ENCODE measurements at places on chromosomes 2 and 18.

DNA sequence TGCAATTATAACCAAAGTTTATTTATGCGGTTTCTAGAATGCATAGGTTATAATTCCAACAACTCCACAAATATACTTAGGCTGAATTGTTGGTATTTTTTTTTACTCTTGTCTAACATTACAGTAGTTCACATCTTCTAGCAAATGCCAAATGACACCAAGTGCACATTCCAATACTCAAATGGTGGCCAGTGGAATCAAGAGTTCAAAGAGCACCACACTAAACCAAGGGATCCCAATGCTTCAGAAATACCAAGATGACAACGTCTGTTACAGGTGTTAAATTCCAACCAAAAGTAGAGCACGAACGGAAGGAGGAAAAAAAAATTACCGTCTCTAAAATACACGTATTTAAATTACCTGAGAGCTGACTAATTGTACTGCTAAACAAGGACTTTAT is 136.2 kb downstream of the TMEM247 start:
- no peak for DNase-seq

DNA sequence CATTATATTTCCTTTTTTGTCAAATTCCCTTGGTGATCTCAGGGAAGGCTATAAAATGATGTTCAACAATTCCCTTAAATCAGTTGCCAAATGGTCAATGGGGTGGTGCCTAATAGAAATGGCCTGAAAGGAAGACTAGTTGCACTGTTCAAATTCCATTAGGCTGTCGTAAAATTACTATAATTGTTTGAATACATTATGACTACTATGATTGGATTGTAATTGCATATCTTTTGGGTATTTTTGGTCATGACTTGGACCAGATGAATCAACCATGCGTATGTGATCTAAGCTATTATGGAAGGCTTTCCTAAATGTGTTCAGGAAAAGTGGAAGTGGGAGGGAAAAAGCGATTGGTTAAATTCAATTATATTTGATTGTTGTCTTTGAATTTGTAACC is 41.3 kb upstream of the KCNE4 start:
- DNase-seq, result no peak

GRCh38 chr18:58128381-58129374 is 84.7 kb downstream of the NEDD4L start:
- no peak for DNase-seq

- DNase-seq, result no peak
These were observed 14.1 kb downstream of the BBS5 start for GRCh38 chr2:169493360-169493759.

- DNase-seq, result no peak
These were observed 168.5 kb upstream of the LRRTM1 start for GRCh38 chr2:80473069-80473468.

DNA sequence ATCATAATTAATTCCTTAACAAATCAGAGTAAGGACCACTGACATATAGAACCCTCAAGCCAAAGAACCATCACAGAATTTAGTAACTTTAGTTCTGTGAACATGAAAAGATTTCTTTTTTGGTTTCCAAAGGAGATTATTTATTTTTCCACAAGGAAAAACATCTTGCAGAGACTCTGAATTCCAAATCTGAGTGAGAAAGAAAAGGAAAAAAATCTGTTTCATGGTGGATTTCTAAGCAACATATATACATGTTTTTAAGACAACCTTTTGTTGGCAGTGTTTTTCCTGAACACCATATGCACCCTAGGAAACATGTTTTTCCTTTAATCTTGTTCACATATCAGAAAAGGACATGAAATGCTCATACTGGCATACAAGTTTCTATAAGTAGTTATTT is 149.8 kb downstream of the AGPS start:
- DNase-seq, result no peak

DNA sequence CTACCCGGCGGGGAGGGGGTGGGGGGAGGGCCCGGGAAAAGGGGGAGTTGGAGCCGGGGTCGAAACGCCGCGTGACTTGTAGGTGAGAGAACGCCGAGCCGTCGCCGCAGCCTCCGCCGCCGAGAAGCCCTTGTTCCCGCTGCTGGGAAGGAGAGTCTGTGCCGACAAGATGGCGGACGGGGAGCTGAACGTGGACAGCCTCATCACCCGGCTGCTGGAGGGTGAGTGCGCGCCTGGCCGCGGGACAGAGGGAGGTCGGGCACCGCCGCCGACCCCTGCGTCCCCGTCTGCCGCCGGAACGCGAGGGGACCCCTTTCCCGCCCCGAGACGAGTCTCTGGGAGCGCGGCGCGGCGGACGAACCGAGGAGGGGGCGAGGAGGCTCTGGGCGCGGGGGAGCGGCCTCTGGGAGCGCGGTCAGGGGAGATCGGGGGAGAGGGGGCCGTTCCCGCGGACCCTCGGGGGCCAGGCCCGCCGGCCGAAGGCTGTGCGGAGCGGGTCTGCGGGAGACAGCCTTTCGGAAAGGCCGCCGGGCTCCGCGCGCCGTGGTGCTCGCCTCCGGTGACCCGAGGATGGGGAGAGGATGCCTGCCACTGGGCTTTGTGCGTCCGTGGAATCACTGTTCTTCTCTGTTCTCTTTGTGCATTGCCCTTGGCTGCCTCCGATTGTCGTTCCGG is 463 bp downstream of the PPP1CB start:
- peak; percentile 53 for DNase-seq

GRCh38 chr2:238985931-238986446 is 138.1 kb downstream of the TWIST2 start:
- DNase-seq, result no peak

DNA sequence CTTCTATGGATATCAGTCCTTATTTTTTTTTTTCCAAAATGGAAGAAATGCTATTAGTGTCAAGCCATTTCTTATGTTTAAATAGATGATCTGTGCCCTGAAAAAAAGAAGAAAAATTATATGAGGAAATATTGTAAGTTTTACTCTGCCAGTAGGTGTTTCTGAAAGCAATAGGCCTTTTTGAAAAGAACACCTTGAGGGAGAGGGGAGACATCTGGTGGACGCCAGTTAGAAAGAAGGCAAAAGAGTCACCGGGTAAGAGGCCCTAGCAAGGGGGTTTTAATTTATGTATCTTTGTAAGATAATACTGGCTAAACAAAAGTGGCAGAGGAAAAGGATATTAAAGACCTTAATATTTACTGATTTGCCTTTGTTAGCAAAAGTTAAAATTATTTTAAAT is 56.1 kb downstream of the DYNAP start:
- no peak for DNase-seq

DNA sequence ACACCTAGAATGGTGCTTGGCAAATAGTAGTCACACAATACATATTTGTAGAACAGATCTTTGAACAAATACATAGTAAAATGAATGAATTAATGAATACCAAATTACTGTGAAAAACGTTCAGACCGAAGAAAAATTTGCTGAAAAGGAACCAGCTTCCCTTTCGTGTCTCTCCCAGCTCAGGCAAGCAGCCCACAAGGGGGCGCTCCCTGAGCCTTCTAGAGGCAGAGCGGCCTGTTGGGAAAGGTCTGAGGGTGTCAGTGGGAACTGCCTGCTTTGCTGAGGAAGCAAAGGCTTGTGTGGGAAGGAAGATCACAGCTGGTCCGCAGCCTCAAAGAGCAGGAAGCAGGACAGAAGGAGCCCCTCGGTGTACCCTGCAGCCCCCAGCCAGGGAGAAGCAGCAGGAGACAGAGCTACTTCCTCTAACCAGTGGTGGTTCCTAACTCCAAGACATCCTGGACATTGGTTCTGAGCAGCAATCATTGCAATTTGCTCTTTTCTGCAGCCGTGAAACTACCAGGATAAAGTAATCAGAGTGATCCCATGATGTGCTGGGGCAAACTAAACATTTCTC is 231.1 kb downstream of the ANKRD30B start:
- peak; percentile 68 for DNase-seq

- DNase-seq, result no peak
These were observed 186.5 kb upstream of the HDAC4 start for GRCh38 chr2:239587311-239587731.
